ENCODE measurements at places on chromosomes 1 and 21.

- no peak for DNase-seq
These were observed 32.3 kb upstream of the CITED4 start for GRCh38 chr1:40894455-40894854.

GRCh38 chr1:117059334-117059677 is 820 bp upstream of the TTF2 start:
- peak; percentile 77 for DNase-seq

DNA sequence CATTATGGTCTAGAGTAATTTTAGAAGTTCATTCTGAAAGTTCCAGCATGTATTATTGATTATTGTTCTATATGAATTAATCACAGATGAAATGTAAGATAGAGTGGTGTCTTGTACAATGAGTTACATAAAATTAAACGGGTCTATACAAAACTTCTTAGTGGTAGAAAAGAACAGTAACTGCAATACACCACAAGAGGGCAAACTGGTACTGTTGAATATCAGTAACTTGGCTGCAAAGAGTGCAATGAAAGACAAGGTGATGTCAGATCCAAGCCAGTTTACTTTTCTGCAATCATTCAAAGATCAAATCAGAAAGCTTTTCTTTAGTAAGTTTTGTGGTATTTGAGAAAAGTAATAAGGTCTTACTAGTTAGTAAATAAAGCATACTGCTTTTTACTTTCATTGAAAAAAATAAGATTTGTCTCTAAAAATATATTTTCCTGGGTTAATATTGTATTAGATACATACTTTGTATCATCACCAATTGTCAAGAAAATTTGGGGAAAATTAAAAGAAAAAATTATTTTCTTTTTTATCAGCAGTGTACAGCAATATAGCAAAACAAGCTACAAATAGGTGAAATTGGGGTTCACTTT is 66.4 kb upstream of the BTG3 start:
- no peak for DNase-seq

DNA sequence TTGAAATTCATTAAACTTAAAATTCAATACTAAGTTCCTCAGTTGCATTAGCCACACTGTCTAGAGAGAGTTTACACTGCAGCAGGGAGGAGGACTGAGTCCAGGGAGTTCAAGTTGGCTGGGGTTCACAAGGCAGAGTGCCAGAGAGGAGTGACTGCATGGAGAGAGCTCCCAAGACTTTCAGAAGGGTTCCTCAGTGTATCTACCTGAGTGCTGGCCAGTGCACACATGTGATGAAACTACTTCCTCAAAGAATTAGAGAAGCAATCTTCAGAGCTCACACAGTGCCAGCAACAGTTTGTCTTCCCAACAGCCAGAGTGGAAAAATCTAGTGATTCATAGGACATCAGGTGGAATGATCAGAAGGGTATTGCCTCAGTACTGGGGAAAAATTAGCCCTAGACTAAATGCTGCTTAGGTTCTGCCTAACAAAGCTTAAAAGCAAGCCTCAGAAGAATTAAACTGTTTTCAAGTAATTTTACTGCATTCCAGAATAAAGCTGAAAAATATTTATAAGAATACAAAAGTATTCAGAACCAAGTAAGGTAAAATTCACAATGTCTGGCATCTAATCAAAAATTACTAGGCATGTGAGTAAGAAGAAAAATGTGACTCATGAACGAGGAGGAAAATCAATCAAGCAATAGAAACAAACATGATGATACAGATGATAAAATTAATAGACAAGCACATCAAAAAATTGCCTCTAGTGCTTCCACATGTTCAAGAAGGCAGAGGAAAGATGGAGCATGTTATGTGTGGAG is 10.4 kb upstream of the WNT3A start:
- no peak for DNase-seq

DNA sequence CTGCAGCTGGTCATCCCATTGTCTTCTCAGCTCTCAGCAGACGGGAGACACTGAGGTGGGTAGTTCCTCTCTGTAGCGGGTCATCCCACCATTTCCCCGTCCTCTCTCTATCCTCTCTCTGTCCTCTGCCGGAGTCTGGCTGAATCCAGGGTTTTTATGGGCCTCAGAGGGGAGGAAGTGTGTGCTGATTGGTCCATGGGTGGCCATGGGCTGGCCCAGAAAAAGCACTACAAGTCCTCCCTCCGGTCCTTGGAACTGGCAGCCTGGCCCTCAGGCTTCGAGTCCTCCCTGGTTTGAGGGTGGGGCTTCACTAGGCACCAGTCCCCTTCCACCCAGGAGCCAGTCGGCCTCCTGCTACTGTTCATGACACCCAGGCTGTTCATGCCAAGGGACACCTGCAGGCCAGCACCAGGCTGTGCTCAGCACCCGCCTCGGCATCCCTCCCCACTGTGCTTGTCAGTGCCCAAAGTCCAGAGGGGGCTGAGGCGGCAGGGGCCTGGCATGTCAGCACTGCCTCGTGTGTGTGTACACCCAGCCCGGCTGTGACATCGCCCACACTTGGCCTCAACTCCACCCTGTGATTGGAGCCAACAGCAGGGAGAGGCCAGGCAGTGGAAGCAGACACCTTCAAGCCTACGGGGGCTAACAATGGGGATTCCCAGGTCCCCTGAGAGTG is 23.0 kb upstream of the LRRC8C start:
- DNase-seq: peak; percentile 68

DNA sequence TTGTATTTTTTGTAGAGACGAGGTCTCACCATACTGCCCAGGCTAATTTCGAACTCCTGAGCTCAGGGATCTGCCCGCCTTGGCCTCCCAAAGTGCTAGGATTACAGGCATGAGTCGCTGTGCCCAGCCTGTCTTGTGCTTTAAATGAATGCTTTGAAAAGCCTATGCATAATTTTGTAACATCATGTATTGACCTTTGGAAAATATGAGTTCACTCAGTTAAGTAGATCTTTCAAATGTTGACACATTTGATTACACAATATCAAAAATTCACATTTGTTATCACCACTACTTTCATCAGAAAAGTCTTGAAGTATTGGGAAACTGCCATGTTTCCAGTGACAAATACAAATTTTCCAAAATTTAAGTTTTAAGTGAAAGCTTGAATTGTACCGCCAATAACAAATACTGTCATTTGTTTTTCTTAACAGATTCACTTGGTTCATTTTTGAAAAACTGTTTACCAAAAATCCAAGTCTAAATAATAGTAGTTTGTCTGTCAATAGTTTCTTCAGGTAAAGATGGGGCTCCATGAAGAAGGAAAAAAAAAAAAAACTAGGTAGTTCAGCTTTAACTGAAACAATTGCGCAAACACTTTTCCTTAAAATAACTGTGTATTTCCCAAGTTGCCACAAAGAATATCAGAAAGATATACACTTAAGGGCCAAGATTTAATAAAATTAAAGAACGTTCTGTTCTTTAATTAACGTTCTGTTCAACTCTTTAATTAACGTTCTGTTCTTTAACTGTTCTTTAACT is 233.2 kb upstream of the NR5A2 start:
- no peak for DNase-seq

DNA sequence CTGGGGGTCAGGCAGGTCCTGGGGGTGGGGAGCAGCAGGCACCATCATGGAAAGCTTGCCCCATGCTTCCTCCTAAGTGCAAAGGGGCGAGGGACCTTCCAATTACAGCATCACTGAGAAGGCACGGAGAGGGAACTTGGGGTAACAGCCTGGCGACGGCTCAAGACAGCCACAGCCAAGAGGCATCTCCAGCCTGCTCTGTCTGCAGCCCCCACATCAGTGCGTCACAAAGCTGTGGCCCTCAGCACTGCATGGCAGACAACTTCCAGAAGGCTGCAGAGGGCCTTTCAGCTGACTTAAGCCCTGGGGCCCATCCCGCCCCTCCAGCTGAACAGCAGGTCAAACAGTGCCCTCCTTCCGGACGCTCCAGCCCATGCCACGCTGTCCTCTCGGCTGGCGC is 13.2 kb upstream of the GPR153 start:
- DNase-seq: no peak

Measured in stimulated activated CD4-positive, alpha-beta T cell treated with anti-CD3 and anti-CD28 coated beads, Interleukin-1b, Interleukin-23, amount 100 ng/mL, for 48 hours (primary cell).